Stimulated activated CD4-positive, alpha-beta T cell treated with anti-CD3 and anti-CD28 coated beads, Interleukin-4, amount 100 ng/mL, for 24 hours (primary cell): ENCODE measurements at places on chromosomes 16 and 17.

GRCh38 chr17:20033415-20033814 lies 24.3 kb downstream of the SPECC1 start:
- no peak for DNase-seq

DNA sequence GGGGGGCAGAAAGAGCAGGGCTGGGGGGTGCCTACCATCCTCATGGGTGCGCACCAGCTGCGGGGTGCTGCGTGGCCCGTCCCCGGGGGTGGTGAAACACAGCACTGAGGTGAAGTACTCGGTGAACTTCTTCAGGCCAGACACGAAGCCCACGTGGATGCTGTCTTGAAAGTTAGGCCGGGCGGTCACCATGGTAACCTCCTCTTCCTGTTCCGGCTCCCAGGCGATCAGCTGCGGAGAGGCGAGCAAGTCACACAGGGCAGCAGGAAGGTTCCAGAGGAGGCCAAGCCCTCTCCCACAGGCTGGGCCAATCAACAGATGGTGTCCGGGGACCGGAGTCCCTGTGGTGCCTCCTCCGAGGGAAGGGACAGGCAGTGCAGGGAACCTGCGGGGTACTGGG lies 90.1 kb upstream of the CDC42EP4 start:
- no peak for DNase-seq

DNA sequence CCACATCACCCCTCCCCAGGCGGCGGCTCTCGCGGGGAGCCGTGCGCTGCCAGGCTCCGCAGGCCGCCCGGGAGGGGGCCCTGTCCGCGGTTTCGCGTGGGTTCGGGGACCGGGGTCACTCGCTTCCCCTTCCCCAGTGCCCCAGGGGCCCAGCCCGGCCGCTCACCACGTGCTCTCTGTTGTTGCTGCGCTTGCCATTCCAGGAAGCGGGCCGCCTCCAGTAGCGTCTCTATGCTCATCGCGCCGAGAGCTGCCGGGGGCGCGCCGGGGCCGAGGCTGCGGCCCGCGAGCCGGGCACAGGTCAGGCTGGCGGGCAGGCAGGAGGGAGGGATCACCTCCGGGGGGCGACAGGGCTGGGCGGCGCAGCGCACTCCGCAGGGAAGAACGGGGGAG lies 390 bp downstream of the MNT start:
- DNase-seq = peak; percentile 63

GRCh38 chr16:62644030-62644812 lies 608.0 kb upstream of the CDH8 start:
- DNase-seq = no peak

DNA sequence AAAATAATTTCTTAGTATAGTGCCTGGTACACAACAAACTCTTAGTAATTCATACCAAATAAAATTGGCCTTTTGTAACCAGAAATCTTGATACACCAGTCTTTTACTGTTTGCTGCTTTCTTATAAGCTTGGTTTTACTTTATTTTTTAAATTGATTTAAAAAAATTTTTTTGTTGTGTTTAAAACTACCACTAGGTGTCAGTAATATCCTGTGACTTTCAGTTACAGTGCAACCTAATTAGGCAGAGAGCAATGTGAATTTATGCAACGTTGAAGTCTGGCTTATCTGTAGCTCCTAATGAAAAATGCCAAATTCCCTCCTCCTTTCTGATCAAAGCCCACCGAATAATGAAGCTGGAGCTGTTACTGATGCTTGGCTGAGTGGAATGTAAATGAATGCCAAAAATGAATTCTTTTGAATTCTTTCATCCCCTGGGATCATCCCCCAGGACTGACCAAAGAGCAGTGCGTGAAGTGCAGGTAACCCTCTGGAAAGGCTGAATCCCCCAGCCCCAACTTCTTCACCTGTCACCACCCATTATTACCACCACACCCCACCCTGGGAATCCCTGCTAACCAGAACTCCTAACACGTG lies 3.8 kb downstream of the ERCC4 start:
- no peak for DNase-seq
